Stimulated activated naive CD4-positive, alpha-beta T cell (primary cell): ENCODE measurements at places on chromosomes 11 and 22.

GRCh38 chr11:74966651-74967050 is 17.6 kb downstream of the SPCS2 start:
- no peak for DNase-seq

- DNase-seq = no peak
Measured at GRCh38 chr11:122617926-122618325, 37.6 kb upstream of the UBASH3B start.

GRCh38 chr11:116073854-116074837 is 569.9 kb upstream of the CADM1 start:
- no peak for DNase-seq

DNA sequence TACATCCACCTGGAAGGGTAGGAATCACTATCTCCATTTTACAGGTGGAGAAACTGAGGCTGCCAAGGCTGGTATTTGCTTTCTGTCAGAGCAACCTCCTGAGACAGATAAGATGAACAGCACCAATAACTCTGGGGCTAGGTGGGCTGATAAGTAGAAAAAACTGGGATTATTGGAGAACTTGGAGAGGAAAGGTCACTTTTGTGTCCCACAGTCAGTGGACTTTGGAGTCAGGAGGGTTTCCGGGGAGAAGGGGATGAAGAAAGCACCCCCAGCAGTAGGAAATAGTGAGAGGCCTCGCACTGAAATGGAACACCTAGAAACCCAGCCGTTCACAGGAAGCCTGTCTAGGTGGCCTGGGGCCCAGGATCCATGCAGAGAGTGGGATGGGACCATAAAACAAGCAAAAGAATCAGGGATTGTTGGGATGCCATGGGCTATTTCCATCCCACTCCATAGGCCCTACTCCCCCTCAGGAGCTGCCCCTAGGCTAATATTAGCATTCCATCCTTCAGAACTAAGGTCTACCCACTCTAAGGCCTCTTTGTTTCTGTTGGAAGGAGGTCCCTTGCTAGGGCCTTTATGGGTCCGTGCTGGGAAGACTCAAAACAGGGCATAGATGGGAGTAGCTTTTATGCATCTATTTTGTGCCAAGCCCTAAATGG is 31.0 kb upstream of the FCHSD2 start:
- no peak for DNase-seq

- no peak for DNase-seq
Measured at GRCh38 chr11:22151649-22152197, 41.2 kb upstream of the ANO5 start.
